WERI-Rb-1 (cell line): ENCODE measurements at places on chromosomes 4 and X.

DNA sequence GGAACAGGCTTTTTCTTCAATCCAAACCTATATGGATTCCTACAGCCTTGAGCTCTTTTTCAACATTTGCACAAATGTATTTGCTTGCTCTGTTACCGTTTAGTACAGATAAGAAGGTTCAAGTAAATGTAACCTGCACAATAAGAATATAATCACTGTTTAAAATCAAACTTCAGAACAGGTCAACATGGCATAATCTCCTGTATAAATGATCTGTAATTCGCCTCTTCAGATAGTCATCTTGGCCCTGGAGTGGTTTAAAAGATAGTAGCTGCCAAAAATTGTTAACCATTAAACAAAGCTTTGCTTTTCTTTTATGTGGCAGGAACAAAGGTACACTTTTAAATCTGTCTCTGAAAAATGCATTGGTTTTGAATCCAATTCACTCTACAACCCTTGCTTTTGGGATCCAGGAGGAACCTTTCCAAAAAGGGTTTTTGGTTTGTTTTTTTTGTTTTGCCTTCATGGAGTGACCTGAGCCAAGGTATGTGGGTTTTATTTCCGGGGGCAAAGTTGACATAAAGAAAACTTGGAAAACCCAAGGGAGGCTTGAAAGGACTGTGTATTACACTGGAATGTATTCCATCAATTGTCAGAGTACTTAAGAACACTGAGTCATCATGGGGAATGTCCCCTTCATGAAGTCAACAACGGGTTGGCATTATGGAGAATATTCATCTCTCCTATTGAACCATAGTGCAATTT is 210.4 kb upstream of the HCCS start:
- no peak for DNase-seq

GRCh38 chr4:143531380-143531779 is 17.9 kb downstream of the SMARCA5 start:
- no peak for DNase-seq

GRCh38 chrX:37646254-37646653 is 39.3 kb upstream of the XK start:
- no peak for DNase-seq

DNA sequence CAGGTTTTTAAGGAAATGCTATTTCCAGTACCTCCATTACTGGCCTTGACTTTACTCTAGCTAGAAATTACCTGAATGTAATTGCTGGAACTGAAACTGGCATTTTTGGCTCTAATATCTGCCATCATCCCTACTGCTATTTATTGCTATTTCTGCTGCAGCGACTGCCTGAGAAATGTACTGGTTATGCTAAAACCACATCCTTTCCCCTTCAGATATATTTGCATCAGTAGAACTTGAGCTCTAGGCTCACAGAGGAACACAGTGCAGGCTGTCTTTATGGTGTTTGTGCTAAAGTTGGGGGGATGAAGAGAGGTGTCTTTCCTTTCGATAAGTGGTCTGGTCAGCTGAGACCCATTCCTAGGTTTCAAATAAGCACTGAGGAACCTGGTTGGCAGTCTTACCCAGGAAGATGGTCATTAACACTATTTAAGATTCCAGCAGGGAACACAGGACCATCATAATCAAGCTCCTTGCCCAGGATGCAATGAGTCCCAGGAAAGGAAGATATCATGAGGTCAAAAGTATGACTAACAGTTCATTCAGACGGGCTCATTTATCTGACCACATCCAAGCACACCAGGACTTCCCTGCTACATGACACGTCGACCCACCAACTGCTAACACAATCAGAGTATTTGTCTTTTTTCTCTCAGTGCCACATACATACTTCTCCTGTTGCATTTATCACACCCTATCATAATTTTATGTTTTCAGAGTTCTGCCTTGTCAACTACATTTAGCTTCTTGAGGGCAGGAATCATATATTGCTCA is 137.4 kb downstream of the GABRA3 start:
- DNase-seq, result no peak

DNA sequence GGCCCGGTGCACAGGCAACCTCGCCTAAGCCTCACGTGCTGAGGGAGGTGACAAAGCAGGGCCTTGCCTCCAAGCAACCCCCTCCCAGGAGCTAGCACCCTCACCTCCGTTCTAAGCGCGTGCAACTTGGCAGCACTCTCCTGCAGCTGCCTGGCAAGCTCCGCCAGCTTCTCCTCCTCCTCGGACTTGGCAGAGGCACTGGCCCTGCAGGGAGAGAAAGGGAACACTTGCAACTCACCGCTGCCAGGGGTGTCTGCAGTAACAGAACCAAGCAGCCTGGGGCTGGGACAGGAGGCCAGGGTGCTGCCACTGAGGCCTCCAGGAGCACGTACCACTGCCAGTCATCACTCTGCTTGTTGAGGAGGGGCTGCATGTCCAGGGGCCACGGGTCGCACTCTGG is 10.3 kb upstream of the TREX2 start:
- no peak for DNase-seq

DNA sequence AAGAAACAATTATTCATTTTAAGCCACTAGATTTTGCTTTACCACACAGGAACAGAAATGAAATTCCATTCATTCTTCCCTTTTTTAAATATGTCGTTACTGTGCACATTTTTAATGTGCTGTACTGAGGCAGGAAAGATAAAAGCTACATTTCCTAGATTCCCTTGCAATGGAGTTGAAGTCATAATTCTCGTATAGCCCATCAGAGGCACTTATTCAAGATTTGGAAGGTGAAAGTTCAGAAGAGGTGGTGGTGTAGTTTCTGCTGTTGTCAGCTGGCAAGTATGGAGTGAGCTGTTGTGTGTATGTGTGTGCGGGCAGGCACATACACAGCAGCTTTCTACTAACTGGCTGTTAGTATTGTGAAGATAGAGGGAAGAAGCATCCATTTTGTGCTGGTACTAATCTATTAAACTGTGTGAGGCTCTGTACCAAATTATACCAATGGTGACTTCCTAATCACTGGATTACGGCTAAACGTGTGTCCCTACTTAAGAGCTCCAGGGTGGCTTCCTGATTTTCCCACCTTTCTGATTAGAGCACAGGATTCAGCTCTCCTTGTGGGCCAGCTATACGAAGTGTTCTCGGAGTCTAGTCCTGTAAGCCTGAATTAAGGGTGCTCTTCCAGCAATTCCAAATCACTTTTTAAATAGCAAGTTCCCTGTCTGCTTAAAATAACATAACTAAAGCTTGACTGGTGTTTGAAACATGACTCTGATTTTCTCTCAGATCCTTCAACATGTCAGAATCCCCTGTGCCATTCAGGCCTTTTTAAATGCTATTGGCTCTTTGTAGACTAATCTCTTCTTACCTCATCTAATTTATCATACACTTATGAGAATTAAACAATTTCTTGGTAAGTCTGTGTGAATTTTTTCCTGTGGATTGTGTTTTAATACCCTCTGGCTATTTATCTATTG is 43.8 kb downstream of the PDS5A start:
- DNase-seq, result peak; percentile 59

GRCh38 chr4:104938624-104939023 is 208.1 kb upstream of the TET2 start:
- DNase-seq, result no peak

GRCh38 chr4:109321232-109321631 is 18.8 kb upstream of the COL25A1 start:
- no peak for DNase-seq

GRCh38 chr4:74117024-74117534 is 18.1 kb upstream of the CXCL2 start:
- no peak for DNase-seq

DNA sequence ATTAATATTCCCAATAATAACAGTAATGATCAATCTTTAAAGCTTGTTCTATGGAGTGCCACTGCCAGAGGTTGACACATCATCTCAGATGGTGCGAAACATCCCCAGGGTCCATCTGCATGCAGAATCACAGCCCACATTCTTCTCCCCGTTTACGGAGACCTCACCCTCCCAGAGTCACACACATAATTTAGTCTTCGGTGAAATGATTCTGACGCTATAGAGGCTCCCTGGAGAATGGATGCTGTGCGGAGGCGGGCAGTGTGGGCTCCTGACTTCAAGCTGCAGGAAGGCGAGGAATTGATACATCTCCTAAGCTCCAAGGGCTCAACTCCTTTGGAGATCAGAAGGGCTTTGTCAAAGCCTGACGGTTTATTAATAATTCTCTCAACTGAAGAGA is 11.0 kb upstream of the ARHGAP36 start:
- no peak for DNase-seq

GRCh38 chr4:79358438-79358837 is 32.6 kb upstream of the NAA11 start:
- DNase-seq, result no peak
